RPMI7951 (cell line): ENCODE measurements at places on chromosomes 3 and 15.
A peak's percentile ranks its signal among the peaks of the same experiment; 100 is the strongest.

DNA sequence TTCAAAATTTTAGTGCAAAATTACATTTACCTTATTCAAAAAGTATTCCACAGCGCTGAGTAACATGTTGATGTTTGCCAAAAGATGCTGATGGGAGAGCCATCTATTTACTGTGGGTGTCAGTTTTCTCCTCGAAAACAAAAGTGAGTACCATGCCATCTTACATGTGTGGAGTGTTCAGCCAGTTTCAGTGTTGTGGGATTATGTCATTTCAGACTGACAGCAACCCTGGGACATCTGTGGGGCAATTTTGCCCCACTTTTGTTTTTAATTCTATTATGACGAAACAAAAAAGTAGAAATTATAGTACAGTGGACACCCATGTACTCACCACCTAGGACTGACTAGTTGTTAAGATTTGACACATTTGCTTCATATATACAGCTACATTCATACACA lies 19.6 kb downstream of the SLCO3A1 start:
- DNase-seq, result no peak

- peak; percentile 33 for DNase-seq
Measured at GRCh38 chr3:102165367-102165766, 269.4 kb upstream of the ZPLD1 start.

DNA sequence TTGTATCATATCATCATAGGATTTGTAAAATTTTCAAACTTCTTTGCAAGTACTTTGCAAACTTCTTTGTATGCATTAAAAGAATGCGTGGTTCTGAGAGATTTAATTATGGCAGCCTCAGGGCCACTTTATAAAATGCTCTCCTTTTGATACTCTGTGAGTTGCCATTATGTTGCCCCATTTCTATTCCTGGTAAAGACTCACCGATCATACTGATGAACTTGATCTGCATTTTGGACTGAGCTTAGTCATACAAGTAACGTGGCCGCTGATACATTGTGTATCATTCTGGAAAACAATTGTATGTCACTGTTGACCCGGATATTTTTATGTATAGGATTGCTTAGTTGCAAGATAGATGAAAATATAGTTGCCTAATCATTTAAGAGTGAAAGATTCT lies 38.8 kb downstream of the AKAP13 start:
- DNase-seq, result peak; percentile 38

GRCh38 chr3:129824926-129825541 lies 68.5 kb downstream of the TMCC1 start:
- peak; percentile 49 for DNase-seq

- DNase-seq, result peak; percentile 50
Measured at GRCh38 chr15:74315626-74316025, 51.8 kb downstream of the CYP11A1 start.

- DNase-seq, result no peak
Measured at GRCh38 chr3:183878071-183878470, 6.6 kb downstream of the PARL start.

DNA sequence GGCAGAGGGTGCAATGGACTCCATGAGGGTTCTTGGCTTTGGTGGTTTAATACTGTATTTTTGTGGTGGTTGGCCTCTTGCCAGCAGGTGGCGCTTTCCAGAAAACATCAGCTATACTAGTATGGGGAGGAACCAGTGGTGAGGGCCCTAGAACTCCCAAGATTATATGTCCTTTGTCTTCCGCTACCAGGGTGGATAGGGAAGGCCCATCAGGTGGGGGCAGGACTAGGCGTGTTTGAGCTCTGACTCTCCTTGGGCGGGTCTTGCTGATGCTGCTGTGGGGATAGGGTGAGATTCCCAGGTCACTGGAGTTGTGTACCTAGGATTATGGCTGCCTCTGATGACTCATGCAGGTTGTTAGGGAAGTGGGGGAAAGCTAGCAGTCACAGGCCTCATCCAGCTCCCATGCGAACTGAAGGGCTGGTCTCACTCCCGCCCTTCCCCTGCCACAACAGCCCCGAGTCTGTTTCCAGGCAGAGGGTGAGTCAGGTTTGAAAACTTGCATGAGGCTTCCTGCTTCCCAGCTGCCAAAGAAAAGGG lies 357.7 kb downstream of the OTOL1 start:
- DNase-seq, result peak; percentile 73

GRCh38 chr3:157175691-157176507 lies 16.0 kb upstream of the CCNL1 start:
- DNase-seq, result peak; percentile 26

- no peak for DNase-seq
Measured at GRCh38 chr3:28376424-28376823, 27.8 kb upstream of the AZI2 start.

- peak; percentile 35 for DNase-seq
Measured at GRCh38 chr3:11532931-11533391, 110.8 kb downstream of the VGLL4 start.

DNA sequence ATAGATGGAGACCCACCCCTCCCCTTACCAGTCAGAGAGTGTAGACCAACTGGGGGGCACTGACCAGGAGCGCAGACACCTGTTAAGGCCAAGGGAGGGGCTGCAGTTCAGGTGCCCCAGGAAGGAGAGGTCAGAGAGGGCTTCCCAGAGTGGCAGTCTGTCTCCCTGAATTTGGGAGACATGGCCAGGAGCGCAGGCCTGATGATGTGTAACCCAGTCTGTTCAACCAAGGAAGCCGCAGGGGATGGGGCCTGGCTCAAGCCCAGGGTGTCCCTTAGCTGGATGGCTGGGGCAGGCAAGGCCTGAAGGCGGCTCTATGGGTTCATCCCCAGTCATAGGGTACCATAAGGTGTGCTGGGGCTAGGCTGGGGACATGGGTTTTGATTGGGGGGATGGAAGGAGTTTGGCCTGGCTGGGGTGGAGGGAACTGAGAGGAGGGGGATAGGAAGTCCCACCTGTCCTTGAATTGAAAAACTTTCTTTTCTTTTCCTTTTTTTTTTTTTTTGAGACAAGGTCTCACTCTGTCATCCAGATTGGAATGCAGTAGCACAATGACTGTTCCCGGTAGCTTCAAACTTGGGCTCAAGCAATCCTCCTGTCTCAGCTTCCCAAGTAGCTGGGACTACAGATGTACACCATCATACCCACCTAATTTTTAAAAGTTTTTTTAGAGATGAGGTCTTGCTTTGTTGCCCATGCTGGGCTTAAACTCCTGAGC lies 75.7 kb downstream of the SMAD6 start:
- DNase-seq, result no peak

- DNase-seq, result peak; percentile 13
Measured at GRCh38 chr3:33919312-33920120, 121.1 kb downstream of the PDCD6IP start.

DNA sequence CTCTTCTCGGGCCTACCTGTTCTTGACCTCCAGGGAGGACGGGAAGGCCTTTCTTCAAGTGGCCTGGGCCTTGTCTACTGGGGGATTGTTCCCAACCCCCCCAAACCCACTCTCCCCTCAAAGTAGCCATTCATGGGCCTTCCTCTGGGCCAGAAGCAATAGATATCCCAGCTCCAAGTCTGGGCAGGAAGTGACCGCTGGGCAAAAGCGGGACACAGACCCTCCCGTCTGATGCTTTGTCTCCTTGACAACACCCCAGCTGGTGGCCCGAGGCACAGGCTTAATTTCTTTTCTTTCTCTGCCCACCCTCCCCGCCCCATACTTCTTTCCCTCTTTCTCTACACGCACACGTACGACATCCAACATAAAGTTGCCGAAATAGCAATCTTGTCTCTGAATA lies 41.4 kb upstream of the FEZF2 start:
- no peak for DNase-seq

- DNase-seq, result no peak
Measured at GRCh38 chr3:106797461-106797860, 579.8 kb upstream of the CCDC54 start.

DNA sequence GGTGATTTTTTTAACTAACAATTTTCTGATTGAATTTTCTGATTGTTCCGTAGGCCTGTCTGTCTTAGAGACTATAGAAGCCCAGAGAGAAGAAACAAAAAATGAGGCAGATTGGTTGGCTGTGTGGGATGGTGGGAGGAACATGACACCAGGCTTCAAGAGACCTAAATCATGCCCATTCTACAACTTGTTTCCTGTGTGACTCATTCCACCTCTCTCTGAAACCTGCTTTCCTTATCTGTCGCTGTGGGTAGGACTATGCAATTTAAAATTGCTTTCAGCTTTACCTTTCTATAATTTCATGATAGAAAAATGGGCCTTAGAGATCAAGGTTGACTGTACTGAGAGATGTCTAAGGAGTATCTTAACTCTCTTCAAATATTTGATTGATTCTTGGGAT lies 44.5 kb downstream of the OXNAD1 start:
- peak; percentile 82 for DNase-seq

DNA sequence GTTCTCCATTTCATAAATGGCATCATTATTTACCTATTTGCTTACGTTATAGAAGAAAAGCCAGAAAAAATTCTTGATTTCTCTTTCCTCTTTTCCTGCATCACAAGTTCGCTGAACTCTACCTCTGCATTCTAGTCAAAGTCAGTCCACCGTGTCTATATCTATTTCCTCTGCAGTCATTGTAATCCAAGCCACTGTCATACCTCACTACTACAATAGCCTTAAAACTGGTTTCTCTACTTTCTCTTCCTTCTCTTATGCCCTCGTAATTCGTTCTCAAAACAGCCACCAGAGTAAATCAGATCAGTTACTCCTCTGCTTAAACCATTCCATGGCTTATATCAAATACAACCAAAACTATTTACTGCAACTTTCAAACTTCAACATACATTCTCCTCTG lies 13.4 kb upstream of the FAM81A start:
- no peak for DNase-seq

DNA sequence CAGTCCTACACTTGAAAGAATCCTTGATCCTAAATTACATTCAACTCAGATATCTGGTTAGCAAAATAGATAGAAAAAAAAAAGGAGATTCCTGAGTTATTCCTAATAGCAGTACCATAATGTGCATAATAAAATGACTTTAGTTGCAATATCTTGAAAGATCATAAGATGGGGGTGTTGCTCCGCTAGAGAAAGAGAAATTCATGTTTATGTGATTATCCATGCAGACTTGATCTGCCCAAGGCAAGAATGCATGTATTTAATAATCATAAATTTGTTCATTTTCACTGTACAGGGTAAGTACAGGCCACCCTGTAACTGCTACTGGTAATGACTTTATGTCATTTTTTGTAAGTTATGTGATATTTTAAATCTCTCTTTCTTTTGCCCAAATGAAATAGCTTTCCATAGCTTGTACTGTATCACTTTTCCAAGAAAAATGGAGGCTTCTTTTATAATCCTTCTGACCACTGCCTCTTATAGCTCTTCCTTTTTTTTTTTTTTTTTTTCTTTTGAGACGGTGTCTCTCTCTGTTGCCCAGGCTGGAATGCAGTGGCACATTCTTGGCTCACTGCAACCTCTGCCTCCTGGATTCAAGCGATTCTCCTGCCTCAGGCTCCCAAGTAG lies 84.6 kb downstream of the HCN4 start:
- DNase-seq, result peak; percentile 30

DNA sequence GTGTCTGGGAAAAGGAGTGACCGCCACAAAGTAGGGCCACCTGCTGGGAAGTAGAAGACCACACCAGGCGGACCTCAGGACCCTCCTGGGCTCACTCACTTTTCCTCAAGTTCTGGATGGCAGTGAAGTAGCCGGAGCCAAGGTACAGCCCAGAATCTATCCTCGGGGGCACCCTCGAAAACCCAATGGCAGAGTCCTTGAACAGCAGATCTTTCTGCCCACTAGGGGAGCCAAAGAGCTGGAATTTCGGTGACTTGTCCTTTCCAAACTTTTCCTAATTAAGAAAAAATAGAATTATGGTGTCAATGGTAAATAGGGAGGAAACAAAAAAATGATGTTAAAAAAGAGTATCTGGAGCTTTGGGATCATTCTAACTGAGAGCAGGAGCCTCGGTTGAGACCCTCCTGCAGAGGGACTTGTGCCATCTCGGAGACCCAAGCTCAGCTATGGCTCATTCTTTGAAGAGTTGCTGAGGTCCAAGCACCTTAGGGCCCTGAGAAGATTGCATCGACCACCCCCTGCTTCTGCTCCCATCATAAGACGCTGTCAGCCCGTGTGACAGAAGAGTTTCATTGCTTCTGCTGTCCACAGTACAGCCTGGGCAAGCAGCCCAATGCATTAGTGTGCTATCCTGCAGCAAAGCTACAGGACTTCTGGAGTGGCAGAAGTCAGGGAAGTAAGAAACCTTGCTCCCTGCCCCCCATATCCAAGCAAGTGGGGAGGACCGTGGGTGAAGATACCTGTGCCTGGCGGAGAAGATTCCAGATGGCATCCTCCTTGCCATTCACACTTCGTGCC lies 14.8 kb downstream of the LTF start:
- no peak for DNase-seq

- no peak for DNase-seq
Measured at GRCh38 chr15:64547275-64547674, 86.9 kb downstream of the ZNF609 start.

- no peak for DNase-seq
Measured at GRCh38 chr3:117252651-117253050, 543.1 kb downstream of the TUSC7 start.
